ENCODE measurements at places on chromosomes 2 and 18. TPM values are rescaled to one million over a fixed set of nuclear protein-coding genes. Genes with fewer than 3 reads are reported as not detected.

GRCh38 chr18:621291-622043, 24.7 kb downstream of the CLUL1 start:
- no peak for DNase-seq

DNA sequence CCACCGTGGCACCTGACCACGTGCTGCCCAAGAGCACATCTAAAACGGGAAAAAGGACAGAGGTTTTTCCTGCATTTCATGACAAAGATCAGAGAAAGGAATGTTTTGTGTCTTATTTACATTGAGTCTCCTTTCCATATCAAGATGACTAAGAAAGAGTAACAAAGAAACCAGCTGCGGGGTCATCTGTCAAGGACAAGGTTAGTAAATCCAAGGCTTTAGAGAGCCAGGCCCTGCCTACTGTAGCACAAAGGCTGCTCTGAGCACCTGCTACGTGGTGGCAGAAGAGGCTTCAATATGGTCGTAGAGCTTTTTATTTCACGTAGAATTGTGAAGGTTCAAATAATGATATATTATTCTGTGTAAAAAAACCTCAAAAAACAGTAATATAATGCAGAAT, 51.0 kb downstream of the PRELID3A start:
- no peak for DNase-seq

GRCh38 chr2:169828141-169828811, 1.0 kb downstream of the UBR3 start:
- DNase-seq: no peak

The BIRC6 gene
- total RNA-seq: 91.5 TPM

The NLRC4 gene
- total RNA-seq: 0.44 TPM

Measured in esophagus squamous epithelium (tissue), 5 donors.